ENCODE measurements at places on chromosomes 5 and 9.

GRCh38 chr5:127650649-127651048 is 1.8 kb downstream of the CTXN3 start:
- DNase-seq: no peak

DNA sequence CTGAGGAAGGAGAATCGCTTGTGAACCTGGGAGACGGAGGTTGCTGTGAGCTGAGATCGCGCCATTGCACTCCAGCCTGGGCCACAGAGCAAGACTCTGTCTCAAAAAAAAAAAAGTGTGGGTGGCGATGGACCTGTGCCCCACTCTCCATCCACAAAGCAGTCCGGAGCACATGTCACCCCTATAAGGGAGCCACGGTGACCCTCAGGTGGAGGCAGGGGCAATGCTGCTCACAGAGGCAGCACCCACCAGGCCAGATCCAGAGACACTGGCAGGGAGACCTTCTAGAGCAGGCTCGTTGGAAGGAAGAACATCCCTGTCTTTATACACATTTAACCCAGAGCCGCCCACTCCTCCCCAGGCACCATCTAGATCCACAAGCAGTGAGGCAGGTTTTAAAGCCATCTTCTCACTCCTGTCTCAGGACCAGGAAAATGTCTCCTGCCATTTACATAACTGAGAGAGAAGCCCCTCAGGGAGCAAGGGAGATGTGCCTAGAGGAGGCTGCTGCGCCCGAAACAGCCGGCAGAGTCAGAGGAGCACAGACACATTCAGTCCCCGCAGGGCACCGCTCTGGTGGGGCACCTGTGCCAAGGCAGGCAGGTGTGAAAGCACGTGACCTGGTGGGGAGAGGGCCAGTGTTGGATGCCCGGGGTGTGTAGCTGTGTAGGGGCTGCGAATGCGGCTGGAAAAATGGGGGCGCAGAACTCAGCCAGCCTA is 31.6 kb upstream of the ADAMTS2 start:
- DNase-seq: no peak

GRCh38 chr9:127278372-127278771 is 13.8 kb downstream of the GARNL3 start:
- DNase-seq: no peak

GRCh38 chr5:88660264-88660946 is 222.6 kb downstream of the MEF2C start:
- DNase-seq: no peak

DNA sequence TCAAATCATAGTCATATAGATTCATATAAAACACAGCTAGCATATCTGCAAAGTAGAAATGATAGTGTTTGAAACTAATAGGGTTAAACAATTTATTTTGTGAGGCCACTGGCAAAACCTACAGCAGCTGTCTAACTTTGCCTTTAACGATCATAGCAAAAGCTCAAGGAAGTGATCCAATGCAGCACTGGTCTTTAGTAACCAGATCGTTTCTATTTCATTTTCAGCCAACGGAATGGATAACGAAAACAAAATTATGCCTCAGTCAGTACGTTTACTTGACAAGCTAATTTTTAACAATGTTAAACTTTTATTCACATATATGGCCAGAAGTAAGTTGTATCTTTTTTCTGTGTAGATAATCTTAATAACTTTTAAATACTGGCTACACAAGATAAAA is 17.7 kb downstream of the MLLT3 start:
- DNase-seq: peak; percentile 81

- DNase-seq: no peak
These were observed 319.3 kb upstream of the BRINP1 start for GRCh38 chr9:119688547-119688946.

- DNase-seq: no peak
These were observed 37.1 kb downstream of the DNAJB5 start for GRCh38 chr9:35026671-35027070.

GRCh38 chr9:34454571-34455065 is 3.8 kb downstream of the FAM219A start:
- DNase-seq: peak; percentile 87

DNA sequence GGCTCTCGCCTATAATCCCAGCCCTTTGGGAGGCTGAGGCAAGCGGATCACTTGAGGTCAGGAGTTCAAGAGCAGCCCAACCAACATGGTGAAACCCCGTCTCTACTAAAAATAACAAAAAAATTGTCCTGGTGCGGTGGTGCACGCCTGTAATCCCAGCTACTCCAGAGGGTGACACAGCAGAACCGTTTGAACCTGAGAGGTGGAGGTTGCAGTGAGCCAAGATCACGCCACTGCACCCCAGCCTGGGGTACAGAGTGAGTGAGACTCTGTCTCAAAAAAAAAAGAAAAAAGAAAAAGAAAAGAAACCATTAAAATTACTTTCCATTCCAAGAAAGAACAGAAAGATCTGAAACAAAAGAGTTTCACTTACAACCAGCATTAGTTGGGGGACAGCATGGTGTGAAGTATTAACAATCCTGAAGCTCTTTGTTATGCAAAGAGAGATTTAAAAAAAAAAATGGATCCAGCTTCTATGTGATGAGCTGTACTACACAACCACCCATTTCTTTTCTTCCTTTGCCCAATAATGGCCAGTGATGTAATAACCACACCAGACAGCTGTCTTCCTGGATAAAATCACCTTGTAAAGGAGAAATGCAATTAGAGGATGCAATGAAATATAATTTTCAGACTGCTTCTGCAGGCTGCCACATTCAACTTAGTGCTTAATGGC is 76.9 kb downstream of the MED27 start:
- DNase-seq: peak; percentile 58

DNA sequence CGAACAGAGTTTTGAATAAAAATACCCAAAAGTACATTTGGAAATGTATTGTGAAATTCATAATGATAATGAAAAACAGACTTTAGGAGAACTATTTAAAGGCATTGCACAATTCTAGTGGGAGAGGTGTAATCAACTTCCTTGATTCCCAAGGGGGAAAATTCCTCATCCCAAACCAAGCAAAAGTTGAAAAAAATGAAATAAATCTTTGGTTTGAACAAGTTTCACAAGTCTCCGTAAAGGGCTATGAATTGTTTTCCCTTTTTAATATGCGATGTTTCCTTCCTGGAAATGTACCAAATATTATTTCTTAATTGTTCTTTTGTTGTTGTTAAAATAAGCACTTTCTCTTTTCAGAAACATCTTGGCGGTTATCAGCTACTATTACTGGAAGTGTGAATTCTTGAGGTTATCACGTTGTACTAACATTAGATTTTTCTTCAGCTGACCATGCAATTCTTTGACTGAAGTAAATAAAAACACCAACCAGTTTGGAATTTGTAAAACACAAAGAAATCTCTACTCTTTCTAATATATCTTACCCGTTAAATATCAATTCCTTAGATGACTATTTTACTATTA is 59.3 kb downstream of the SVEP1 start:
- DNase-seq: no peak

- DNase-seq: peak; percentile 54
These were observed 46.5 kb downstream of the PPARGC1B start for GRCh38 chr5:149776361-149777305.

- no peak for DNase-seq
These were observed 145.1 kb downstream of the NXNL2 start for GRCh38 chr9:88680041-88680440.

GRCh38 chr5:149138182-149138923 is 2.9 kb upstream of the ABLIM3 start:
- no peak for DNase-seq

GRCh38 chr5:142201471-142201887 is 92.9 kb downstream of the NDFIP1 start:
- no peak for DNase-seq

DNA sequence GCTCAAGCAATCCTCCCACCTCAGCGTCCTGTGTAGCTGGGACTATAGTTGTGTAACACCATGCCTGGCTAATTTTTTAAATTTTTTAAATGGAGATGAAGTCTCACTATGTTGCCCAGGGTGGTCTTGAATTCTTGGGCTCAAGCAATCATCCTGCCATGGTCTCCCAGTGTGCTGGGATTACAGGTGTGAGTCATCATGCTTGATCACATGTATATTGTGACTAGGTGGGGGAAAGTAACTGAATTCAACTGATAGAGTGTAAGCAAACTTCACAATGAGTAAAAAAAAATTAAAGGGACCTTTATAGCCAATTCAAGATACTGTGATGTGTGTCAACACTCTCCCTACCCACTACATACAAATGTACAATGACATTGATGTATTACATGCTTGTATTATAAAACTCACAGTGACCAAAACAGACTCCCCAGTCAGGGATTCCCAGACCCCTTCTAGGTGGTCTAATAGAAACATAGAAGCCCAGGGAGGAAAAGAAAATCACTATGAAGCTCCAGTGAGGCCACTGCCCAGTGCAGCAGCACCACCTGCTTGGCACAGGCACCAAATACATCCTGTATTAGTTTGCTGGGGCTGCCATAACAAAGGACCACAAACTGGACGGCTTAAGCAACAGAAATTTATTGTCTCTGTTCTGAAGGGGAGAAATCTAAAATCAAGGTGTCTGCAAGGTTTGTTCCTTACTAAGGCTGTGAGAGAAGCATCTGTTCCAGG is 8.8 kb downstream of the PLGRKT start:
- DNase-seq: no peak

DNA sequence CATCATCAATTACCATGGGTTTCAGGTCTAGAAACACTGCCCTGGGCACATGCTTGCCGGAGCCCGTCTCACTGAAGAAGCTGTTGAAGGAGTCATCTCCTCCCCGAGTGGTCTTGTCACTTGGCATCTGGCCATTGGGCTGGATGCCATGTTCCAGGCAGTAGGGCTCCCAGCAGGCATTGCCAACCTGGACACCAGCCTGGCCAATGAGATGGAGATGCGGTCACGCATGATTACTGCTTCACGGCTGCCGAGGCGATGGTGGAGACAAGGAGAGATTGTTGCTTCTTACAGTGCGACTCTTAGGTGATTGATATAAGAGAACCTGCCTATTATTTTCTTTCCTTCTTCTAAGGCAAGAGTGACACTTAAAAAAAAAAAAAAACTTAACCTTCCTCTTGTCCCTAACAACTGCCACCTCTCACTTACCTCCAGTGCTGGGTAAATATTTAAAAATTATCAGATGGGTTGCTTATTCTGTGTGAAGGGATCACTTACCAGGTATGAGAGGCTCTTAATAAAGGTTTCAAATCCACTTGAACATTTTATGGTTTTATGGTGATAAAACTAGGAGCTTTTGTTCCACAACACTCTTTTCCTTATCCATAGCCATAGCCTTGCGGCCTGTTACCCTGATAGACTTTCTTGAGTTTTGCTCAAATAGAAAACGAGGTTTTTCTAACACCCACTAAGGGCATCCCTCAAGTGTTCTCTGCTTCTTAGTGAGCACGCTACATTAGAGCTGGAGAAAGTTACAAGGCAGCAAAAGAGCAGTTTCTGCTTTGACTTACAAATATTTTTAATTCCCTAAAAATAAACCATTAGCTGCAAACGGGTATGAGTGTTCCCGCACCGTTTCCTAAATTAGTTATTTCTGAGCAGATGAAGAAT is 41.2 kb downstream of the NIM1K start:
- peak; percentile 58 for DNase-seq

DNA sequence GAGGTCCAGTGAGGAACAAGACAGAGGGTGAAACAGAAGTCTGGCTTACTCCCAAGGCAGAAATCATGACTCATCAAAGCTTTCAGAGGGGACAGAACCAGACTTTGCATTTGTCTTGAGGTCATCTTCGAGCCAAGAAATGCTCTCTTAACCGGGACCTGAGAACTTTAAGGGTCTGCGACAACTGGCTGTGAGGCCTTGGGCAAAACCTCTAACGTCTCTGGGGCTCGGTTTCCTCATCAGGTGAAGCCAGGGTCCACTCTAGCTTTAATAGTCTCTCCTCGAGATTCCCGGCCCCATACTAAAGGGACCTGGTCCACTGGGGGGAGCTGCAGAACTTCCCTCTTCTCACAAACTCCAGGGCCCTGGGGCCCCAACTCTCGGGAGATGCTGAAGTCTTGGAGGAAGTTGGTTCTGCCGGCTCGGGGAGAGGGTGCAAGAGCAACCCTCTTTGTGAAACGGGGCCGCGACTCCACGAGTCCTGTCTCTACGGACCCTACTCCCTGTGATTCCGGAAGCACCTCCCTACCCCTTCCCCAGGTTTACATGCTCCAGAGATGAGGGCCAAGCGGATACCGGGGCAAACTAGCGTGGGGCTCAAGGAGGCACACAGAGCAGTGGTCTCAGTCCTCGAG is 2.6 kb downstream of the GLIS3 start:
- DNase-seq: peak; percentile 73

GRCh38 chr5:143275512-143276363 is 127.7 kb downstream of the NR3C1 start:
- no peak for DNase-seq

DNA sequence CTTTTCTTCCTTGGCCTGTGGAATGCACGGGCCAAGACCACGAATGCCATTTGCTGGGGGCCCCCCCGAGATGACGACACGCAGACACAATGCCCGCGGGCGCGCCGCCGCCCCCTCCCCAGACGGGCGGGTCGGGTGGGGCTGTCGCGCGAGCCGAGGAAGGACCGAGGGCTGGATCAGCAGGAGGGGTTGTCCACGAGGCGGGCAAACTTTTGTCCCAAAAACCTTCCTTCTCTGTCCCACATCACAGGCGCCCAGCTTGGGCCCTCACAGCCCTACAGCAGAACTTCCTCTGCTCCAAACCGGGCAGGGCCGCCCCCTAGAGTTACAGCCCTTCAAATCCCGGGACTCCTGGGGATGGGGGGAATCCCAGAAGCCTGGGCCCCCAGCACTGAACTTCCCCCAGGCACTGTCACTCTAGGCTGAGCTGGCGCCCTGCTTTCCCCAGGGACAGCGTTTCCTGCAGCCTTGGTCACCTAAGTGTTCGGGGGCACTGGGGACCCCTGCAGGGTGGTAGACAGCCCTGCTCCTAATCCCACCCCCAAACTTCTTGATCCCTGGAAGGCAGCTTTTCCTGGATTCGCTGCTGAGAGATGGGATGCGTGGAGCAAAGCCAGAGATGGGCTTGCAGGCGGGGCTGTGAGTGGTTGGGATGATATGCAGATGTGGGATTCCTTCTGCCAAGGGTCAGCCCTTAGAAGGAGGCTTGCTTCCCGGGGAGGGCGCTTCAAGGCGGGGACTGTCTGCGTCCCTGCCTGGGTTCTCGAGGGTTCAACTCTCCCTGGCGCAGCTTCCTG is 980 bp downstream of the COL5A1 start:
- no peak for DNase-seq

- DNase-seq: no peak
These were observed 2.0 kb upstream of the CXXC5 start for GRCh38 chr5:139646111-139646510.

DNA sequence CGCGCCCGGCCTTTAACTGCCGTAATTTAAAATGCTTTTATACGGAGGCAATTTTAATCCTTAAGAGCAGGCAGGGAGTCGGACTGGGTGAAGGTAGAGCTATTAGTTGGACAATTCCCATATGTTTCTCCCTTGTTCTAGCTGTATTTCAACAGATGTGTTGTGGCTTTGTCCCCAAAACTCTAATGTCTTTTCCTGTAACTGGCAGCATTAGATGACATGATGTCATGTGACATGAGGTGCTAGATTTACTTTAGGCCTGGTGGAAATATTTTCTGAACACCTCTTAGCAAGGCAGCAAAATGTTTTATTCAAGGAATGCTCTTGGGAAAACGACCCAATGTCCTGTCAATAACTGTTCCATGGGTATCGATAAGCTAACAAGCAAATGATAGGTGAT is 8.5 kb downstream of the MYO10 start:
- DNase-seq: no peak

GRCh38 chr9:107239474-107239873 is 43.6 kb upstream of the RAD23B start:
- peak; percentile 85 for DNase-seq

- DNase-seq: no peak
These were observed 259.4 kb downstream of the CDH18 start for GRCh38 chr5:19728571-19728970.

All from NCI-H69 (cell line).